ENCODE measurements at places on chromosomes 2 and 18. TPM values are rescaled to one million over a fixed set of nuclear protein-coding genes. Genes with fewer than 3 reads are reported as not detected.

Gene ITPRIPL1
- 1.5 TPM for total RNA-seq

Gene TFCP2L1
- total RNA-seq = 32.7 TPM

Gene RPS27A
- 963 TPM for total RNA-seq

Gene POTEC
- total RNA-seq = not detected

Gene SLC5A7
- 1.7 TPM for total RNA-seq

Gene MALT1
- 35.8 TPM for total RNA-seq

Gene TRIM43
- not detected for total RNA-seq

Gene CPO
- not detected for total RNA-seq

Gene NT5DC4
- total RNA-seq = not detected

Gene FEV
- not detected for total RNA-seq

Gene CCDC68
- 8.1 TPM for total RNA-seq

Gene LRRC30
- total RNA-seq = not detected

Gene ZNF516
- total RNA-seq = 46.4 TPM

Gene ARHGEF33
- total RNA-seq = 0.74 TPM

Gene PSMG2
- total RNA-seq = 56.2 TPM

Gene CYP26B1
- 6.9 TPM for total RNA-seq

Gene TMBIM1
- total RNA-seq = 232 TPM

Gene EPHA4
- total RNA-seq = 24.1 TPM

Gene WNT10A
- 2.5 TPM for total RNA-seq

Gene ANKRD62
- 1.2 TPM for total RNA-seq

Gene SP140
- 7.4 TPM for total RNA-seq

Gene CABYR
- total RNA-seq = 0.74 TPM

Gene SPR
- total RNA-seq = 45.7 TPM

Gene HAUS1
- 20.9 TPM for total RNA-seq

Gene RESP18
- not detected for total RNA-seq

Gene ITPRID2
- 64.1 TPM for total RNA-seq

Gene EPB41L3
- 53.0 TPM for total RNA-seq

Gene SLC23A3
- total RNA-seq = 5.4 TPM

Gene TUBA3E
- total RNA-seq = not detected

Gene PROM2
- 70.5 TPM for total RNA-seq

Gene TMEM185B
- 29.5 TPM for total RNA-seq

Gene HOXD9
- 12.5 TPM for total RNA-seq

Gene AUP1
- 124 TPM for total RNA-seq

Gene DCTN1
- 95.0 TPM for total RNA-seq

Gene CERKL
- total RNA-seq = not detected

Gene PTPN18
- 26.0 TPM for total RNA-seq

Gene CD226
- 6.4 TPM for total RNA-seq

Gene IL36RN
- total RNA-seq = 0.25 TPM

Gene FOXI3
- total RNA-seq = not detected

Gene RGPD4
- total RNA-seq = not detected

Gene PDE11A
- 0.25 TPM for total RNA-seq

Gene MYOM1
- 1.2 TPM for total RNA-seq

Gene METTL5
- total RNA-seq = 22.1 TPM

Gene LRP1B
- total RNA-seq = 8.8 TPM

Gene EPC2
- 31.9 TPM for total RNA-seq

Gene ZSWIM2
- total RNA-seq = not detected

Gene LINC00305
- total RNA-seq = not detected

Gene GPR45
- total RNA-seq = not detected

Gene CHMP1B
- total RNA-seq = 44.7 TPM

Gene COLEC12
- 18.9 TPM for total RNA-seq

Gene SCN3A
- total RNA-seq = 2.0 TPM

Gene RAX
- total RNA-seq = not detected

Gene TSPYL6
- not detected for total RNA-seq

Gene IL1A
- 0.98 TPM for total RNA-seq

Data from vagina (tissue), 2 donors.